ENCODE measurements at places on chromosomes 16 and 17. TPM values are rescaled to one million over a fixed set of nuclear protein-coding genes. Genes with fewer than 3 reads are reported as not detected.

The SIAH1 gene
- total RNA-seq: 26.9 TPM

DNA sequence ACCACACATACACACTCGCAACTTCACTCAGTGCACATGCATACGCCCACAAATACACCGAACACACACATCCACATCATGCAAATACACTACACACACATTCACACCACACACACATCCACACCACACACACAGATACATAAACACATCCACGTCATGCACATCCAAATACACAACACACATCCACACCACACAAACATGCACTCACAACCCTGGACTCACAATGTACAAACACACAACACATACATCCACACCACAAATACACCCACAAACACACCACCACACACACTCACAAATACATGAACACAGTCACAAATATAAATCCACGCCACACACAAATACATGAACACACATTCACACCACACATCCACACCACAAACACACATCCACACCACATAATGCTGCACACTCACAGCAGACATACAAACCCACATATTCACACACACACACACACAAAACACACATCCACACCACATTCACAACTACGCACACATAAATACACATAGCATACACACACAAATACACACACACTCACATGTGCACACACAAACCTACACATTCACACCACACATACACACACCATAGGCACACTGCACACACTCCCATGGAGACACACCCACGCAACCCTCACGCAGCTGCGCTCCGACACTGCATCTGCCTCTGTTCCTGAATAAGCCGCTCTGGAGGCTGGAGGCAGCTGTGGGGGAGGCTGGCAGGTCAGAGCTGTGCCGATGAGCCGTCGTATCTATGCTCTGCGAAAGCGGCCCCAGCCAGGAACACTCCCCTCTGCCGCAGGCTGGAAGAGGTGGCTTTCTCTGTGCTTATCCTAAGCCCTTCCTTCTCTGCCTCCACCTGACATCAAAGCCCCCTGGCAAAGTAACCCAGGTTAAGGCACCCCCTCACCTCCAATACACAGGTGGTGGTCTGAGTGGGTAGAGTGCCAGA is 141.8 kb downstream of the GRIN2A start:
- no peak for DNase-seq

DNA sequence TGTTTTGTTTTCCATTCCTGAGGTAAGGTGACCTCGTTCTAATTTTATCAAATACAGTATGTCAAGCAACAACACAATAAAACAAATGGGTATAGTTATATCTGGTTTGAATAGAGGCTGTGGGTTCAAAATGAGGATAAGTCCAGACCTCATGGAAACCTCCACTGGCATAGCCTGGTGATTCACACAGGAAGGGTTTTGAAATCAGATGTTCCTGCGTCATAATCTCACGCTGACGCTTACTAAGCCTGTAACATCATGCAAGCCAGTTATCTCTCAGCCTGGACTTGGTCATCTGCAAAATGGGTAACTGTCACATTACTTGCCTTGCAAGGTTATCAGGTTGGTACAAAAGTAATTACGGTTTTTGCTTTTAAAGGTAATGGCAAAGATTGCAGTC is 1056.3 kb upstream of the EEF2KMT start:
- DNase-seq: no peak

GRCh38 chr16:9943121-9943520 is 239.1 kb downstream of the GRIN2A start:
- no peak for DNase-seq

- peak; percentile 42 for DNase-seq
Observed at GRCh38 chr16:2785101-2785991, 2.0 kb downstream of the PRSS33 start.

Data from activated B cell treated with CpG ODN at 0.5 μM for 24 hours (primary cell).